Activated T-cell treated with anti-CD3 and anti-CD28 coated beads for 48 hours (primary cell): ENCODE measurements at places on chromosomes 2 and 18.

DNA sequence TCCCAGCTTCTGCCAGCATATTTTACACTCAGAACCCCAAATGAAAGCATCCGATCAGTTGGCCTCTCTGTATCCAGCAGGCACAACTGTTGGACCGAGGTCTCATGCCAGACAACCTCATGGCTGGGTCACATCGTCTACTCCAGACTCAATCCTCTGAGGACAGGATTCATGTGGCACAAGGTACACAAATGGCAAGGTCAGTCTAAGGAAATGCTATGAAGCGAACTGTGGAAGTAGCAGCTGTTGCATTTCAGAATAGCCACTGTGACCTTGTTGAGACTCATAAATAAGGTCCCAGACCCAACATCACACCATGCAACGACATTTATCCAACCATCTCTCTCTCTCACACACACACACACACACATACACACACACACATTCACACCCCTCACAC lies 7.1 kb upstream of the FZD7 start:
- DNase-seq, result no peak

DNA sequence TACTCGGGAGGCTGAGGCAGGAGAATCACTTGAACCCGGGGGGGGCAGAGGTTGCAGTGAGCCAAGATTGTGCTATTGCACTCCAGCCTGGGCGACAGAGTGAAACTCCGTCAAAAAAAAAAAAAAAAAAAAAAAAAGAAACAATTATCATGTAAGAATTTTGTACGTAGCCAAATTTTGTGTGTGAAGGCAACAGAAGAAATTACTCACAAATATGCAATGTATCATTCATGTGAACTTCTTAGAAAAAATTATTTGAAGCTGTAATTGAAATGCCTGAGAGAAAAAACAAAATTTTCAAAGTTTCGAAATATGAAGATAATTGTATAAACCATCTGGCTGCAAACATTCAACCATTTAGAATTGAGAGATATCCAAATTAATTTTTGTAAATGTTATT lies 204.8 kb upstream of the PARD3B start:
- DNase-seq, result no peak

- DNase-seq, result no peak
Observed at GRCh38 chr2:191318729-191319078, 73.5 kb downstream of the MYO1B start.

DNA sequence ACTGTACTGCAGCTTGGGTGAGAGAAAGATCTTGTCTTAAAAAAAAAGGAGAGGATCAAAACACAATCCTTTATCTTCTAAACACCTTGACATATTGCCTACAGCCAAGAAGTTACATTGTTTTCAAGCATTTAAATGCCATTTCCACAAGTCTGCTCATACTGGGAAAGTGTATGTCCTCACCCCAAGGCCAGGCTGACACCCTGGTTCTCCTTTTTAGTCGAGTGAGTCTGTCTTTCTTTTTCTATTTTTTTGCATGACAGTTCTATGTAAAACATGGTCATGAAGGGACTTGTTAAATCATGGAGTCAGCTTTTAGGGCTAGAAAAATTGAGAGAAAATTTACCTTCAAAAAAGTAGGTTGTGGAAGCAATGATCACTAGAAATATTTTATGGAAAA lies 233.3 kb downstream of the FAM210A start:
- no peak for DNase-seq

- no peak for DNase-seq
Observed at GRCh38 chr2:111663471-111664274, 220.3 kb downstream of the ANAPC1 start.

GRCh38 chr2:228543117-228543516 lies 361.6 kb upstream of the SPHKAP start:
- no peak for DNase-seq

DNA sequence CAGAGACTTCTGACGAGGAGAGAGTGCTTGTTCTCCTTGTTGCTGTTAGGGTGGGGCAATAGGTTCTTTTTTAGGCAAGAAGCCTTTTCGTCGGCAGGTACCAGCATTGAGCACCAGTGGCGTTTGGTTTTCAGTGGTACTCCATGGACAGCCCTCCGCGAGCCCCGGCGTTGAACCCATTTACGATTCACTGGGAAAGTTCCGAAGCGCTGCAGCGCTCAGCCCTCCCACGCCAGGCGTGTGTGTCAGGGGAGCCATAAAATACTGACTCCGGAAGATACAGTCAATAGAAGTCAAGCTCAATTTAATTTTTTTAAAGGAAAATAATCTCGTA lies 494 bp upstream of the ROCK1 start:
- no peak for DNase-seq

GRCh38 chr2:158619496-158619895 lies 162.7 kb downstream of the PKP4 start:
- no peak for DNase-seq

DNA sequence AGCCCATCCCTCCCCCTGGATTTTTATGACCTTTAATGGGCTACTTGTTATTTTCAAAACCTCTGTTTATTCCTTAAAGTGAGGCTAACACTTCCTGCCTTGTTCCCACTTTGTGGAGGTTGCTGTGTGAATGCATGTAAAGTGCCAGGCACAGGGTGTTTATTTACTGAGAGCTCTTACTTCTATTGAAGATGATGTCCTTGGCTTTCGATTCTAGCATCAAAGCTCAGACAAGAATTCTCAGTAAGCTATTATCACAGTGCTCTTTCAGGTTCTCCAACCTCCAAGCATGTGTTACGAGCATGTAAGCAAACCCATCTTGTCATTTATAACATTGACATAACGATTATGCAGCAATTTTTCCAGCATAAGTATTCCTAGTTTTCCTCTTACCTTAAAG lies 44.2 kb downstream of the DPYSL5 start:
- no peak for DNase-seq

GRCh38 chr2:63189026-63189425 lies 138.4 kb downstream of the OTX1 start:
- DNase-seq, result no peak

- DNase-seq, result no peak
Observed at GRCh38 chr2:156489195-156489594, 53.0 kb downstream of the GPD2 start.

DNA sequence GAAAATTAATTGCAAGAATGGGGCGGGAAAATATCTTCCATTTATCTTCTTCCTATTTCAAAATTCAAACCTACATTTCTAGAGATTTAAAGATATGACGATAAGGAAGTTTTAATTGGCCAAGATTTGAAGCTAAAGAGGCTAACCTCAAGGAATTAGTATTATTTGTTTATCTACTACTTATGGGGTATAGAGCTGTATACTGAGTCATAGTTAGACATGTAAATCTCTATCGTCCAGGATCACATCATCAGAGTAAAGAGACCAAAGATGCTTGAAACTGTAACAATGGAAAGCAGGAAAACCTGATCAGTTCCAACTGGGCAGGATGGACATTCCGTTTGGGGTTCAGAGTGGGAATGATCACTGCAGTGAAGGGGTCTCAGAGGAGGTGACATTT lies 95.2 kb upstream of the KLF7 start:
- DNase-seq, result no peak

DNA sequence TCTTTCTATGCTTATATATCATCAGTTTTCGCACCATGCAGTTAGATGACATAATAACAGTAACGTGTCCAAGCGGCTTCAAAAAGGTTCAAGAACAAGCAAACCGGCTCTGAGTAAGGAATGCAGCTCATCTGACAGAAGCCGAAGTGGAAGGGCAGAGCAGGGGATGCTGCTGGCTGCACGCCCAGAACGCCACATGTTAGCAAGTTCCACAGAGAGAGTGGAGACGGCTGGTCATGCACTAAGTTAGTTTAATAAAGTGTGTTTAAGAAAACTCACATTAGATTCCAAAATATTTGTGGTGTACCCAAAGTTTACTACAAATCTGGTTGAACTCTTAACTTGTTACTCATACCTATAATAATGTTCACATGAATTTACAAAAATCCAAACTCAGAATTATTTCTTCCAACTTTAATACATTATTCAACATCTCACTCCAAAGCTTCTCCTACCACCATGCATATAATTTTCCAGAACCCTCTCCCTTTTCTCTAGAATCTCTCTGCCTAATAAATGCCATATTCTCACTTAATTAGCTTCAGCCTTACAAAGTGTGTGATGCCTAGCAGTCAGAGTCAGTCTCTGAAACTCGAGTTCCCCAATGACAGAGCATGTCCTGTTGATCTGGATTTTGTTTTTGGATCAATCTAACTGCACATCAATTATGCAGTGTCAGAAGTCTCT lies 170.0 kb downstream of the DNAH7 start:
- DNase-seq, result no peak

GRCh38 chr18:37872562-37872961 lies 307.0 kb upstream of the CELF4 start:
- DNase-seq, result no peak

DNA sequence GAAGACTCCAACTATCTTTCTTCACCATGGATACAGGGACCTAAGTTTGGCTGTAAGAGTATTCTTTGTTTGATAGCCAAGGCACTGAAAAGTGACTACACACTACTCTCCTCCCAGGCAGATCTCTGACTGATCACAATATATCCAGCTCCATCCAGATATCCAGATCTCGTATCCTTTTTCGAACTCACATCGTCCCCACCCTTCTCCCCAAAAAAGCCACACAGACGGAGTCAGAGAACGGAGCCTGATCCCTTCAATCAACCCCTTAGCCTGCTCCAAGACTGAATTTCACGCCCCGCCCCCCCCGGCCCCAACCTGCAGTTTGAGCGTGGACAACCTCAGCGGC lies 533 bp downstream of the DHX57 start:
- no peak for DNase-seq

GRCh38 chr2:61926531-61927477 lies 21.3 kb downstream of the COMMD1 start:
- no peak for DNase-seq

DNA sequence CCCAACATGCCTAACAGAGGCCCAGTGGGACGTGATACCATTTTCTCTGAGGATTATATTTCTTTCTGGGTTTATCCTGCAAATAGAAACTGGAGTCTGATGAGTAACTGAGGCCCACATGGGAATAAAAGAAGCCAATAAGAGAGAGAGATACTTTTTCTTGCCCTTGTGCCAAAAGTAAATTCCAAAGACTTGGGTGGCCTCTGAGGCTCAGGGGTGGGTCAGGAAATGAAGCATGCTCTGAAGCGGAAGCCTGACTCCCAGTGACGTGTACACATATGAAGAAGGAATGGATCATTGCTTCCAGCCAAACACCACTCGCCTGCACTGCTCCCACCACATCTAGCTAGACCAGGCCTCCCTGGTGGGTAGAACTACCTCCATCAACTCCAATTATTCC lies 273.6 kb upstream of the NCKAP5 start:
- no peak for DNase-seq

DNA sequence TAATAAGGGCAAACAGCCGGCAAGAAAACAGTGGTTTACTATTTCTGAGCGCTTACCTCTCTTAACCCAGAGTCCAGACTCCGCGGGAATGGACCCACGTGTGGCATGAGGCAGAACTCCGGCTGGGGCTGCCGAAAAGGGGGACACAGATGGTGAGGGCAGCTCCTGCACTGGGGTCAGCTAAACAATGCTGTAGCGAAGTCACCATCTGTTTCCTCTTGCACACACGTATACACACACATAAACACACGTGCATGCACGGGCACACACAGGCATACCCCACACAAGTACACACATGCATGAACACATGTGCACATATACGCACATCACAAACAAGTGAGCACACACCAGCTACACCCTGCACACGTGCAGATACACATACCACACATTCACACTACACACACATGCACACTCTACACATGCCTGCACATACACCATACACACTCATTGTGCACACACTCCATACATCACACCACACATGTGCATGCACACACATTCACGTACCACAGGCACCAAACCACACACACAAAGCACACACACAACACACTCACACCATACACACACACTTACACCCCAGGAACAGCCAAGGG lies 105.9 kb upstream of the ID2 start:
- DNase-seq, result no peak

DNA sequence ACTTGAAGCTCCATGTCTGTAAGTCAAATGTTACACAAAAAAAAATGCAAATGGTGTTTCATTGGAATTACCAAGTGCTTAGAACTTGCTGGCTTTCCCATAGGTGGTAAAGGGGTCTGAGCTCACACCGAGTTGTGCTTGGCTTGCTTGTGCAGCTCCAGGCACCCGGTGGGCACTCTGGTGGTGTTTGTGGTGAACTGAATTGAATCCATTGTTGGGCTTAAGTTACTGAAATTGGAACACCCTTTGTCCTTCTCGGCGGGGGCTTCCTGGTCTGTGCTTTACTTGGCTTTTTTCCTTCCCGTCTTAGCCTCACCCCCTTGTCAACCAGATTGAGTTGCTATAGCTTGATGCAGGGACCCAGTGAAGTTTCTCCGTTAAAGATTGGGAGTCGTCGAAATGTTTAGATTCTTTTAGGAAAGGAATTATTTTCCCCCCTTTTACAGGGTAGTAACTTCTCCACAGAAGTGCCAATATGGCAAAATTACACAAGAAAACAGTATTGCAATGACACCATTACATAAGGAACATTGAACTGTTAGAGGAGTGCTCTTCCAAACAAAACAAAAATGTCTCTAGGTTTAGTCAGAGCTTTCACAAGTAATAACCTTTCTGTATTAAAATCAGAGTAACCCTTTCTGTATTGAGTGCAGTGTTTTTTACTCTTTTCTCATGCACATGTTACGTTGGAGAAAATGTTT lies 97.9 kb upstream of the IL1R2 start:
- DNase-seq, result no peak

- DNase-seq, result no peak
Observed at GRCh38 chr2:36404318-36404717, 48.7 kb downstream of the CRIM1 start.

DNA sequence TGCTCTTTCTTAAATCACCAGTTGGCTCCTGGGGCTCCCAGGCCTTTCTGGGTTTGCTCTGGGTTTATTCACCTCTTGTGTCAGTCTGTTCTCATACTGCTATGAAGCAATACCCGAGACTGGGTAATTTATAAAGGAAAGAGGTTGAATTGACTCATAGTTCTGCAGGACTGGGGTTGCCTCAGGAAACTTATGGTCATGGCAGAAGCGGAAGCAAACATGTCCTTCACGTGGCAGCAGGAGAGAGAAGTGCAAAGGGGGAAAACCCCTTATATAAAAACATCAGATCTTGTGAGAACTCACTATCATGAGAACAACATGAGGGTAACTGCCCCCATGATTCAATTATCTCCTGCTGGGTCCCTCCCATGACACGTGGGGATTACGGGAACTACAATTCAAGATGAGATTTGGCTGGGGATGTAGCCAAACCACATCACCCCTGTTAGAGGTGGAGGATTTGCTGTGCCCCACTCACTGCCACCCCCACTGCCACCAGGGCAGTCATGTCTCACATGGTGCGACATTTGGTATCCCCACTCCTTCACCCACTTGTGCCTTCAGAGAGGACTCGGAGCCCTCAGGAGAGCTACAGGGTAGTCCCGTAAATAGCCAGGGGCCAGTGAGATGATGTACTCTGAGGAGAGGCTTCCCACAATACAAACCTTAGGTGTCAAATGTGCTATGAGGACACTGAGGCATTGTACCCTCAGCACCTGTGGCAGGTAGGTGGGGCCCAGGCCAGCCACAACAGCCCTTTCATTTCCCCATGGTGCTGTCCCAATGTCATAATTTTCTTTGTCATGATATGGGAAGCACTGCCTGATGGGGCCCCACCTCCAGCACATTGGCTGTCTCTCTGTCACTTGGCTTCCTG lies 35.7 kb downstream of the CDC42EP3 start:
- peak; percentile 60 for DNase-seq
